ENCODE measurements at places on chromosomes 4 and X. TPM values are rescaled to one million over a fixed set of nuclear protein-coding genes. Genes with fewer than 3 reads are reported as not detected.

DNA sequence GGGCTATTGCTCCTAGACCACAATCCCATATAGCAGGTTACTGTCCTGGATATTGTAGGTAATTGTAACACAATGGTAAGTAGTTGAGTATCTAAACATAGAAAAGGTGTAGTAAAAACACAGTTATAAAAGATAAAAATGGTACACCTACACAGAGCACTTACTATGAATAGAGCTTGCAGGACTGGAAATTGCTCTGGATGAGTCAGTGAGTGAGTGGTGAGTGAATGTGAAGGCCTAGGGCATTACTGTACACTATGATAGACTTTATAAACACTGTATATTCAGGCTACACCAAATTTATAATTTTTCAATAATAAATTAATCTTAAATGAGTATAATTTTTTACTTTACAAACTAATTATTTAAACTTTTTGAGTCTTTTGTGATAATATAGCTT, 425.7 kb downstream of the PABPC4L start:
- no peak for DNase-seq
- H3K4me1 ChIP-seq = no peaks in the 10 kb centered on the region
- H3K27me3 ChIP-seq = no peaks in the 10 kb centered on the region
- H3K4me3 ChIP-seq = no peak overlapping the region

Gene GALNTL6
- total RNA-seq = 0.91 TPM

Gene CPZ
- not detected for total RNA-seq

- no peaks in the 10 kb centered on the region for H3K4me1 ChIP-seq
- no peak for DNase-seq
- H3K27me3 ChIP-seq = peaks cover 6% of the 10 kb centered on the region
- H3K27ac ChIP-seq = no peak overlapping the region
- H3K4me3 ChIP-seq = no peak overlapping the region
These were observed 35.6 kb downstream of the GEMIN8 start for GRCh38 chrX:13994104-13994503.

- H3K36me3 ChIP-seq = peaks cover 95% of the 10 kb centered on the region
- no peak overlapping the region for H3K4me3 ChIP-seq
- no peak for DNase-seq
- no peaks in the 10 kb centered on the region for H3K27me3 ChIP-seq
- no peak overlapping the region for H3K27ac ChIP-seq
- peaks cover 15% of the 10 kb centered on the region for H3K4me1 ChIP-seq
These were observed 105.7 kb downstream of the CDS1 start for GRCh38 chr4:84688605-84689004.

Gene GRSF1
- 114 TPM for total RNA-seq

Gene POLN
- total RNA-seq = 3.0 TPM

All from psoas muscle (tissue), 8 donors.